ENCODE measurements at places on chromosomes 13 and 19.

GRCh38 chr13:43274881-43275280, 251.5 kb downstream of the DNAJC15 start:
- DNase-seq: no peak

GRCh38 chr13:37741536-37741935, 128.0 kb downstream of the TRPC4 start:
- DNase-seq: no peak

DNA sequence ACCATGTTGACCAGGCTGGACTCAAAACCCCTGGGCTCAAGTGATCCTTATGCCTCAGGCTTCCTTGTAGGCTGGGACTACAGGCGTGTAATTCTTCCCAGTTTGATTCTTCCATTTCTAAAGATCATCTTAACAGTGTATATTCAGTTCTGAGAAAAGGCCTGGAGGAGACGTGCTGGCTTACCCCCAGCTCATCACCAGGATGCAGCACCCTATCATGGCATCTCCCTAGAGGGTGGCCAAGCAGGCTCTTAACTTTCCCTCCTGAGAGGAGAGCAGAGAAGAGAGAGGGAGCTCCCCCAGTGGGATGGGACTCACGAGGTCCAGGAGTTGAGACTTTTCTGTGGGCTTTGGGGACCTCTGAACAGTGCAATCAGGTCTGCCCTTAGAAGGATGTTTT, 2.1 kb upstream of the TUBA3C start:
- no peak for DNase-seq

DNA sequence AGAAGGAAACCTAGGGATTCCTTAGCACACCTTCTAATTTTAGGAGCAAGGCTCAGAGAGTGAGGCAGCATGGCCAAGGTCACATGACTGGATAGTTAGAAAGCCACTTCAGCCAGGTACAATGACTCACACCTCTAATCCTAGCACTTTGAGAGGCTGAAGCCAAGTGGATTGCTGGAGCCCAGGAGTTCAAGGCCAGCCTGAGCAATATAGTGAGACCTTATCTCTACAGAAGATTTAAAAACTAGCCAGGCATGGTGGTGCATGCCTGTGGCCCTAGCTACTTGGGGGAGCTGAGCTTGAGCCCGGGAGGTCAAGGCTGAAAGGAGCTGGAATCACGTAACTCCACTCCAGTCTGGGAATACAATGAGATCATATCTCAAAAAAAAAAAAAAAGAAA, 69.2 kb downstream of the TEX26 start:
- no peak for DNase-seq

DNA sequence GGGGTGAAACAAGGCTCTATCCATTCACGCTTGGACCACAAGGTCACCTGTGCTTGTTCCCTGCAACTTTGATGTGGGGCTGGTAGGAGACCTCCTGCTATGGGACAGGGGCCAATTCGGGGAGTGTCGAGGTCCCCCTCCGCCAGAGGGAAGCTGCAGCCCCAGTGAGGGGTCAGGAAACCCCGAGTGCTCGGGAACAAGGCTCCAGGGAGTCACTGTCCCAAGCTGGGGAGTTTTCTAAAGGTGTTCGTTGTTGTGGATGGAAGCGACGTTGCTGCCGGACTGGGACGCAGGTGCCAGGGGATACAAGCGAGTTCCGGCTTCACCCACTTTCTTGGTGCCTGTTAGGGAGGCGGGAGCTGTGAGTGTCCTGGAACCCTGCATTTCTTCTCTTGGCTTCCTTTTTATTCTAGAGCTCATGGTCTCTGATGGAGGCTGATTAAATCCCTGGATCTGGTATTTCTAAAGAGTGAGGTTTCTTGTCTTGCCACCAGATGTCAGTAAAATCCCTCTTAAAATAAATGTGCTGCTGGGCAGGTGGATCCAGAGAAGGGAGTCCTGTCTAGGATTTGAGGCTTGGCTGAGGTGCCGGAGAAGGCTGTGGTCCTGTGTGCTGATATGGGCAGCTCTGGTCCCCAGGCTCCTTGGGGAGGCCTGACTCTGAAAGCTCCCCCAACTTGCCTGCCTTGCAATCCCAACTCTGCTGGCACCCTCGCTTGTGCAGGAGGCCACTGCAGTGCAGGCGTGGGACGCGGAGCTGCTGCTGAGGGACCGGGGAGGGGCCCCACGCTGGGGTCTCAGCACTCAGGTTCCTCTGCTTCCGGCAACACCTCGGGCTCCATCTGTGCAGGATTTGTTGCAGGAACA, 153.9 kb downstream of the TEX29 start:
- DNase-seq: peak; percentile 47

Measured in NCI-H187 treated with DMSO at 0.1 percent for 48 hours (cell line).